IPS DF 6.9 (cell line): ENCODE measurements at places on chromosomes 2 and 18.

- DNase-seq, result no peak
These were observed 59.9 kb upstream of the POU3F3 start for GRCh38 chr2:104793966-104794365.

DNA sequence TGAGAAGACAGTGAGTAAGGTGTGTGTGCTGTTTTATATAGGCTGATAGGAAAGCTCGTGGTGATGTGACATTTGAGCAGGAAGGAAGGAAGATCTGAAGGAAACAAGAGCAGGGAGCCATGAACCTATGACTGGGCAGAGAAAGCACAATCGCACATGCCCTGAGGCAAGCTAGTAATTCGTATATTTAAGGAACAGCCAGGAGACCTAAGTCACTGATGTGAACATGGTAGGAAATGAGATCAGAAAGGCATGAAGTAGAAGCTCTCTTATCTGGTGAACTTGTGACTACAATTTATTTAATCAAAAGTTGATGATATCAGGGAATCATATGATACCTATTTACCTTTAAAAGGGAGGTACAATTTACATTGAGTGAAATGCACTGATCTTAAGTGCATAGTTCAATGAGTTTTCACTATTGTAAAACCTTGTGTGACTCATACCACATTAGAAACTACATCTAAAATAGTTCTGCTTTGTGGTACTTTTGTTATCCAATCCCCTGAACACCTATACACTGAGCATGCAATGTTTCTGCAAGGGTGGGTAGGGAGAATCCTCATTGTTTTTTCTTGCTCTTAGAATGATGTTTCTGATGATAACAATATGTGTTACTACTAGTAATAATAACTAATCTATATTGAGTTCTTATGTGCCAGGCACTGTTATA, 67.5 kb downstream of the GALNT13 start:
- DNase-seq, result no peak

DNA sequence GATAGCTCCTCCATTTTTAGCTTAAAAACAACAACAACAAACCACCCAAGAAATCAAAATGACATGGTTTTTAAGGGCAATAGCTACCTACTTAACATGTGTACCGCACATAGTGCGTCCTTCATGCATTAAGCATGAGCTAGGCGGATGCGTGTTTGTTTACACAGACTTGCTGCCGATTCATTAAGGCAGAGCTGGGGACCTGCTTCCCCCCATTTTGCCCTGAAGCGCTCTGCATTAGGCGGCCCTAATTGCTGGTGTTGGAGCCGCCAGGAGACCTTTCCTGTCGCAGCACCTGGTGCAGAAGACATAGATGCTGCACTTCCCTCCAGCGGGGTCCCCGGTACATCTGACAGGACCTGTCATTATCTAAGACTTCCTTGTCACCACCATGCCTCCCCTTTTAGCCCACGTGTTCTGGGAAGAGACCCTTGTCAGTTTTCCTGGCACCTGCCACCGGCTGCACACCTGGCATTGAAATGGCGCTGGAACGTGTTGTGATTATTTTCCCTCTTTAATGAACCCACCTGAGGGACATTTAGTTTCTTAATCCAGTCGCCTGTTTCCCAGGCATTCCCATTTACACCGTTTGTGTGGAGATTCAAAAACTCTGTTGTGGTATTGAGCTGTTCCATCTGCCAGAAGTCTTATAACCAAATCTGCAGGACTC, 261.1 kb upstream of the RAB12 start:
- no peak for DNase-seq

DNA sequence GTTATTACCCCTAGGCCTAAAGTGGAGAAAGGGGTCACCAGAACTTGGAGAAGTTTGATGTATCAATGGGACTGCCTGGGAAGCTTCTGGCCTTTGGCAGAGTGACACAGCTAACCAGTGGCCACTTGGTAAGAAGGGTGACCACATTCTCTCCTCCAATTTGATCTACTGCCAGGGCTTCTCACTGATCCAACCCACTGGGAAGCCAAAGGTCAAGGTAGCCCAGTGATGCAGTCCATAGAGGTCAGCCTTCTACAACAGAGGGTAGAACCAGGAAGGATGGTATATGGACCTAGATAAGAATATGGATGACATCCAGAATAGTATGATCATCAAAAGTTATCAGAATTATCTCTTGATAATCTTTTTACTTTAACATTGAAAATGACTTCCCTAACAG, 493.6 kb downstream of the NYAP2 start:
- no peak for DNase-seq

DNA sequence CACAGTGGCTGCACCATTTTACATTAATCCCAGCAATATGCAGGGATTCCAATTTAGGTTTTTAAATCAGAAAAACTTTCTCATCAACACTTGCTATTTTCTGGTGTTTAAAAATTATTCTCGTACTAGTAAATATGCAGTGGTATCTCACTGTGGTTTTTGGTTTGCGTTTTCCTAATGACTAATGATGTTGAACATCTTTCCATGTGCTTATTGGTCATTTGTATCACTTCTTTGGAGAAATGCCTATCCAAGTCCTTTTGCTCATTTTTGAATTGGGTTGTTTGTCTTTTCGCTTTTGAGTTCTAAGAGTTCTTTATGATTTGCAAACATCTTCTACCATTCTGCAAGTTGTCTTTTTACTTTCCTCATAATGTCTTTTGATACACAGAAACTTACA, 62.1 kb upstream of the TCF7L1 start:
- no peak for DNase-seq
